Chondrocyte (in vitro differentiated cells): ENCODE measurements at places on chromosomes 1 and 21. TPM values are rescaled to one million over a fixed set of nuclear protein-coding genes. Genes with fewer than 3 reads are reported as not detected.

SPATA6 gene
- 3.1 to 7.3 TPM (median 3.8 TPM) in 3 replicates for total RNA-seq

RAB3GAP2 gene
- 47.5 to 55.7 TPM (median 48.2 TPM) in 3 replicates for total RNA-seq

SAMD11 gene
- total RNA-seq: 3.1 to 73.8 TPM (median 3.4 TPM) in 3 replicates

S100A9 gene
- not detected in 3 replicates for total RNA-seq

OR2M3 gene
- total RNA-seq: not detected in 3 replicates

AMY1B gene
- not detected in 3 replicates for total RNA-seq

KIF17 gene
- total RNA-seq: 0.51 to 1.3 TPM (median 0.95 TPM) in 3 replicates

PIP5K1A gene
- total RNA-seq: 72.8 to 89.9 TPM (median 80.0 TPM) in 3 replicates

MED8 gene
- total RNA-seq: 48.3 to 48.6 TPM (median 48.4 TPM) in 3 replicates

DNA sequence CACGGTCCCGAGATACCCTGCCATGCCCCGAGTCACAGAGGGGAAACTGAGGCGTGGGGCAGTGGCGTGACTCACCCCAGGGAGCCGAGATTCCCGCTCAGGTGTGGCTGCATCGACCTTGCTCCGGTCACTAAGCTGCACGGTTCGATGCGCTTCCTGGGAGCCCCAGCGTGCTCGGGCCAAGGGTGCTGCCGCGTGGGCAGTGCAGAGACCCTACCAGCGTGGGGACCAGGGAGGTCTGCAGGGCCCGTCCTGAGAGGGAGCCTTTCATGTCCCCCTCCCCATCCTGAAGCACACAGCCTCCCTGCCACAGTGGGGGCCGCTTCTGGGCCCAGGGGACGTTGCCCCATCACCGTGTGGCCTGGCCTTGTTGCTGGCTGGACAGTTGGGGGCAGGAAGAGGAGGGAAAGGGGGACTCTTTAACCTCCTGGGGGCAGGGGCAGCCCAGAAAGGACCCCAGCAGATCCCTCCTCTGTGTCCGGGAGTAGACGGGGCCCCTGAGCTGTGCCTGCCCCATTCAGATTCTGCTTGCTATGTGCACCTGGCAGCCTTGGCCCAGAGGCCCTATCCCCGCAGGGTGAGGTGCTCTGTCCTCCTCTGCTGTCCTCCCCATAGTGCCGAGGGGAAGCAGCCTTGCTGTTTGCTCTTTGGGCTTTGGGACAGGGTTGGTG is 52.3 kb downstream of the COL18A1 start:
- DNase-seq: peak; percentile 70

DNA sequence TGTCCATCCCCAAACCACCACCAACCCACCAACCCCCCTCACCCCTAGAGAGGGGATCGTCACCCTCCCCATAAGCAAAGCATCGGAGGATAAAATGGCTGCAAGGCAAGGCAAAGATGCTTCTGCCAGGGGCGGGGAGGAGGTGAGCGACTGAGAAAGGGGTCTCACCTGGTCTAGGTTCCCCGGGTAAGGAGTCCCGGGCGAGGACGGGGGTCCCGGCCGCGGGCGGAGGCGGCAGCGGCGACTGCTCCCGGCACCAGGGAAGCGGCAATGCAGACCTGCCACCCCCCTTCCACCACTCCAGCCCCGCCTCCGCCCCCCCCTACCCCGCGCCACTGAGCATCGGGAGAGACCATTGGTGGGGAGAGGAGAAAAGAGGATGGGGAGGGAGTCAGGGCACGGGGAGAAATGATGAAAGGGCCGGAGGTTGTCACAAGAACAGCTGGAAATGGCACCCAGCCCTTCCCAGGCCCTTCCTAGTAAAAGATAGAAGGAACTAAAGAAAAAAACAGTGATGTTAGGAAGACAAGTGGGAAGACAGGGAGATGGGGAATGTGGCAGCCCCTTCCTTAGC is at the start of gene SV2A:
Gene SV2A, minus strand, starts transcription at position 274 of the 574 bp plus-strand sequence. CDS start 4,004 bp downstream, outside the sequence.
- no peak for DNase-seq

- DNase-seq: no peak
Observed at GRCh38 chr1:118201524-118201923, 16.5 kb upstream of the SPAG17 start.

- no peak for DNase-seq
Observed at GRCh38 chr1:211783897-211784296, 46.7 kb downstream of the LPGAT1 start.

GRCh38 chr1:236173174-236173767 is 30.9 kb downstream of the GPR137B start:
- no peak for DNase-seq

DNA sequence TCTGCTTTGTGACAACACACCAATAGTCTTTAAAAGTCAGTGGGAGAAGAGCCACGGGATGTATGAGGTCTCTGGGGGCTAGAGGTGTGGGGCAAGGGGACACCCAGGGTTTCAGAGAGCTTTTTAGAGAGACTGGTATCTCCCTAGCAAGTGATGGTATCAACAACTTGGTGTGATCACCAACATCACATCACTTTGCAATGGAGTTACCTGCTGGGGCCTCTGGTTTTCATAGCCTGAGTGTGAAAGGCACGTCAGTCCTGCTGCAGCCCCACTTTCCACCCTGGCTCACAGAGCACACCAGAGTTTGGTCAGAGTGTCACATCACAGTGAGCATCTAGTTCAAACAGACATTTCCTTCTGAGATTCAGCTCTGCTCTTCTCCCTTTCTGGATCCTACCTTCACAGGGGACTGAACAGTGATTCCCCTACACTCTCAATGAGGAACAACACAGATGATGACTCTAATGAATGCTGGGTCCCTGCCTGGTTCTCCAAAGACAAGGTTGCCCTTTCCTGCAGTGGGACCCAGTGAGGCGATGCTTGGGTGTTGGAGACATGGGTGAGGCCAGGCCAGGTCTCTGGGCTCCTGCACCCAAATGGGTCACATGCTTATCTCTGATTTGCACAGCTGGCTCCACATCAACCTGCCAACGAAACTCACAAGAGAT is 2.0 kb upstream of the MAN1C1 start:
- no peak for DNase-seq

- DNase-seq: no peak
Observed at GRCh38 chr1:151325646-151326429, 1.4 kb downstream of the PI4KB start.

- DNase-seq: no peak
Observed at GRCh38 chr1:117710710-117711109, 104.9 kb downstream of the TENT5C start.

GRCh38 chr1:36613721-36614120 is 131.0 kb upstream of the CSF3R start:
- DNase-seq: no peak

DNA sequence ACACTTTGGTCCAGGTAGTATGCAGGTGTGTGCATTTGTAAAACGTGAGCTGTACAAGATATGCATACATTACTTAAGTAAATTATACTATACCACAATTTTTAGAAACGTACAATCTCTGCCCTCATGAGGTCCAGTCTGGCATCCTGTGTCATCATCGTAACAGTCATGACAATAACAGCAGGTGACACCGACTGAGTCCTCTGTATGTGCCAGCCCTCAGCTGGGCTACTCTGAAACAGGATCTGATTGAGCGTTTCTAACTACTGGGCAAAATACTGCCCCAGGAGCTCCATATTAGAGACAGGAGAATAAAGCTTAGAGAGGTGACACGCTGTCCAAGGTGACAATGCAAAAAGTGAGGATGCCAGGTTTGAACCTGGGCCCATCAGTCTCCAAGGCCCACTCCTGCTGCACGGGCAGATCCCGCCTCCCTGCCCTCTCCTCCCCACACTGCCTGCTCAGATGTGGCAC is 47.2 kb upstream of the ECE1 start:
- DNase-seq: no peak

GRCh38 chr1:107379826-107380225 is 239.0 kb downstream of the NTNG1 start:
- no peak for DNase-seq

- peak; percentile 95 for DNase-seq
Observed at GRCh38 chr1:37514350-37515184, at the start of gene MEAF6. Gene MEAF6, minus strand, starts transcription at chr1:37514766. Its CDS starts 20 bp downstream, at chr1:37514746.

DNA sequence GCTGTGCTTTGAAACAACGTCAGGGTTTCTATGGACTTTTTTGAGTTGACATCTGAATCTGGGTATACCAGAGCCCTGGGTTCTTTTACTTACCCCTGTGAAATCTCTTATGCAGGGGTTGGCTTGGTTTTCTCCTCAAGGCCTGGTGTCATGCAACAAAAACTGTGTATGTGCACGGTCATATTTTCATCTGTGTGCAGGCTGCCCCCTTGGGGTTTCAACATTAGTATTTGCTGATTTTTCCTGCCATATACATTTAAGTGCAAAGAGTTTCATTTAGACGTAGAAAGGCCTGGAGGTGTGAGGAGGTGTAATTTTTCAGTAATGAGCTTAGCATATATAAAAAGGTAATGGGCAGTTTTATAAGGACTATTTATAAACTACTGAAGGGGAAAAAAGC is 22.0 kb upstream of the ZBTB18 start:
- no peak for DNase-seq

DNA sequence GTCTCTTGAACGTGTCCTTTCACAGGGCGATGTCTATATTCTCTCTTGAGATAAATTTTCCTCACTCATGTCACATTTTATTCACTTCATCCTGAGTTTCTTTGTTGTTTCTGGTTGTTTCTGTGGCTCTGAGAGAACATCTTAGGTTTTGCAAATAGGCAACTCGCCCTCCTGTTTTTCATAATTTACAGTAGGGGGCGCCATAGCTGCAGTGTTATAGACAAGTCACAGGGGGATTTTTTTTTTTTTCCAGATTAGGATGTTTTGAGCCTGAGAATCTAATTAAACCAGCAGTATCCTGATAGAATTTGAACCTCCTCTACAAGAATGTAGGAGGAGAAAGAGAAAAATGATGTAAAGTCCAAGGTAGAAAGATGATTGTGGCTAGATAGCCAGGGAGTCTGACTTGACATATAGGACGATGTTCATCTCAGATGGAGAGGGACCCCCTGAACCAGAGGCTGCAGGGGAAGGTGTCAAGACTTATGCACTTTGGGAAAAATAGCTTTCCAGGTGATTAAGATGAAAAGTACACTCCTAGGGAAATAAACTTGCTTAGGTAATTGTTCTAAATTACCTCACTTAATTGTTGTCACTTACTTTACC is 76.3 kb downstream of the ZP4 start:
- DNase-seq: no peak
